ENCODE measurements at places on chromosomes 7 and 10.

DNA sequence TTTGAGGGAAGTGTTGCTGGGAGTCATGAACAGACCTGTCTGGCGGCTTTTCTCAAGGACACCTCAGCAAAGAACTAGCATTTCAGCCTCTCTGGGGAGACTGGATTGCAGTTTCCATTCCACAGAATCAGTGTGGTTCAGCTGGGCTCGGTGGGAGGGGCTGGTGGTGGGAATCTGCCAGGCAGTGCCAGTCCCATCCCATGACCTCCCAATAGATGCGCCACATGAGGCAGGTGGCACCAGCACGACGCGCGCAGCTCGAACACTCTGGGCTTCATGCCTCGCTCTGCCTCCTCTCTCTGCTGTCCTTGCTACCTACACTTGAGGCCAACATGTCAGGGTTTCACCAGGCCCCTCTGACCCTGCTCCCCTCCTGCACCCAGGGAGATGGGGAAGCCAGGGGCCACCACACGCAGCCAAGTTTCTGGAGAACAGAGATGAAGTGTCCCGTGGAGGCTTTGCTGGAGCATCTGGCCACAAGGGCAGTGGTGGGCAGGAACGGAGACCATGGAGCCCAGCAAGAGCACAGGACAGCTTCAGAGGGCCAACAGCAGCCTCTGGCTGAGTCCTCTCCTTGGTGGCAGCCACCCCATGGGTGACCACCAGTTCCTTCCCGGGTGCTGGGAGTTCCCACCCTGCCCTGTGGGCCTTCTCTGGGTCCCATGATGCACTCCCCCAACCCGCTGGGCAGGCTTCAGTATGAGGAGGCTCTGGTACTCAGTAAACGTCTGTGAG, 2.3 kb downstream of the NACAD start:
- no peak for DNase-seq

GRCh38 chr10:56912043-56912442, 551.0 kb upstream of the ZWINT start:
- DNase-seq: no peak

DNA sequence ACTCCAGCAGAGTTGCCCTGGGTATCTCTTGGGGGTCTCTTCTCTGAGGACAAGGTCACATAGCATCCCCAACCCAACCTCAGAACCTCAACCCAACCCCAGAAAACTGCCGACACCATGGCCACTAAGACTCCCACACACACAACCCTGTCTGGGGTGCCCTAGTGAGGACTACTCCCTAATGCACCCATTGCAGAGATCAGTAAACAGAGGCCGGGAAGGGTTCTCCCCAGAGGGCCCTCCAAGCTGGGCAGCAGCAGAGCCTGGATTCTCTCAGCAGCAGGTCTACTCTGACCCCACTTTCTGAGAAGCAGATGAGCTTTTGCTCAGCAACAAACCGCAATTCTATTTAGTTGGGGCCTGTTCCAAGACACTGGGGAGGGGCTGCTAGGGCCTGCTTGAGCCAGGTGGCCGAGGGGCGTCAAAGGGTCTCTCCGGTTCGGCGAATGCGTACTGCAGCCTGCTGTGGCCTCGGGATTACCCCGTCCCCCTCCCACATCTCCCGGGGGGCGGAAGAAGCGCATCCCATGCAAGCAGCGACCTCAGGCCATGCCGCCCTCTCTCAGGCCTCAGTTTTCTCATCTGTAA, 828 bp downstream of the OGDHL start:
- no peak for DNase-seq

GRCh38 chr7:87144173-87144657, 8.0 kb upstream of the DMTF1 start:
- no peak for DNase-seq

GRCh38 chr10:43862756-43863155, 214.1 kb upstream of the ZNF32 start:
- DNase-seq: no peak

All from stimulated activated CD4-positive, alpha-beta T cell treated with anti-CD3 and anti-CD28 coated beads, Interleukin-2, amount 100 ng/mL, for 48 hours (primary cell).